ENCODE measurements at places on chromosomes 5 and 9.

- no peak for DNase-seq
These were observed 186.6 kb downstream of the HINT1 start for GRCh38 chr5:130978475-130978874.

- no peak for DNase-seq
These were observed 422.3 kb downstream of the SPATA31D1 start for GRCh38 chr9:82410866-82411265.

DNA sequence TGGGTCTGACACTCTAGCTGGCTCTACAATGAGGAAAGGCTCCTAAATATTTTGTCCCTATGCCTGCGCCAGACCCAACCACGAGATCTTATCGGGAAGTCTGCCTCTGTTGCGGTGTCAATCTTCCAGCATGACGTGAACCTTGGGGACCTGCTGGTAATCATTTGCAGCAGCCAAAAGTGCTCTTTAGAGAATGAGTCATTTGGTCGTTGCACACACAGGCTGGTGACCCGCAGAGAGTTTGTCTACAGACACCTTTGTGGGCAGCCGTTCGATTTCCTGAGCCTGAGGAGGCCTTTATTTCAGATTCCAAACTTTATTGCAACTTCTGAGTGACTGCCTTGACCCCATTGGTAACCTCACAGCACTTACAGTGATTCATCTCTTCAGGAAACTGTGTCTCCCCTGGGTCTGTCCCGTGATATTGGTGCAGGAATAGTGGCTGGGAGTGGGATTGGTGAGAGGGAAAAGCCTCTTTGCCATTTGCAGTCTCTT, 326.1 kb downstream of the NSG2 start:
- DNase-seq = no peak

GRCh38 chr5:176157656-176158055, 80.6 kb upstream of the SIMC1 start:
- DNase-seq = no peak

DNA sequence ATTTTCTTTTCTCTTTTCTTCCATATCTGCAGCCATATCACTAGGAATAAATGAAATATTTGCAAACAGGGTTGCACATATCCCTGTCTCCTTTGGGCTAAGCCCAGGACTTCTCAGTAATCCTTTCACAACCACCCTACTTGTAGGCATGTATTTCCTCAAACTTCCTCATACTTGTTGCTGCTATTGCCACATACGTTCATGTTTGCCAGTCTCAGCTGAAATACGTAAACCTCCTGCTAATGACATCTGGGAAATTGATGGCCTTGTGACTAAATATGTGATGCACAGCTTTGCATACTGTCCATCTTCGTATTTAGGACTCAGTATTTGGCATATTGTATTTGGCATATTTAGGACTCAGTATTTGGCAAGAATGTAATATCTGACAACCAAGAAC, 224.6 kb downstream of the PLK2 start:
- no peak for DNase-seq

- DNase-seq = no peak
These were observed 25.0 kb upstream of the FRMPD1 start for GRCh38 chr9:37625758-37626147.

GRCh38 chr5:167488371-167488770, 803.1 kb upstream of the WWC1 start:
- no peak for DNase-seq

DNA sequence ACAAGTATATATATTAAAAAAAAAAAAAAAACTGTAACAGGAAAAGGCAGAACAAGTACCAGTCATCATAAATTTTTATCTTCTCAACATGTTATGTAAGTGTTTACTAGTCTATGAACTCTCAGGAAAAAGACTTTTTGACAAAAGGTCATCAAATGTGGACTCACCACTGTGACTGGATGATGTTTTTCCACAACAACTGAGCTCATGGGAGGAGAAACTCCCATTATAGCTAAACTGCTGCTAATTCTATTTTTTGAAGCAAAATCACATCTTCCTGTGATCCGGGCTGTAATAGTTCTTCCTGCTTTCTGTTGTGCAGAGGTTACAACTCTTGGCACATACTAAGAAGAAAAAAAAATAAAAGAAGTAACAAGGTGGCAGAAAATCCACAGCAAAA, 39.6 kb downstream of the POC5 start:
- no peak for DNase-seq

Measured in stimulated activated CD8-positive, alpha-beta memory T cell treated with anti-CD3 and anti-CD28 coated beads, Interleukin-4, amount 100 ng/mL, for 1 hour (primary cell).